Activated naive CD4-positive, alpha-beta T cell treated with anti-CD3 and anti-CD28 coated beads for 36 hours (primary cell): ENCODE measurements at places on chromosomes 5 and 9.

DNA sequence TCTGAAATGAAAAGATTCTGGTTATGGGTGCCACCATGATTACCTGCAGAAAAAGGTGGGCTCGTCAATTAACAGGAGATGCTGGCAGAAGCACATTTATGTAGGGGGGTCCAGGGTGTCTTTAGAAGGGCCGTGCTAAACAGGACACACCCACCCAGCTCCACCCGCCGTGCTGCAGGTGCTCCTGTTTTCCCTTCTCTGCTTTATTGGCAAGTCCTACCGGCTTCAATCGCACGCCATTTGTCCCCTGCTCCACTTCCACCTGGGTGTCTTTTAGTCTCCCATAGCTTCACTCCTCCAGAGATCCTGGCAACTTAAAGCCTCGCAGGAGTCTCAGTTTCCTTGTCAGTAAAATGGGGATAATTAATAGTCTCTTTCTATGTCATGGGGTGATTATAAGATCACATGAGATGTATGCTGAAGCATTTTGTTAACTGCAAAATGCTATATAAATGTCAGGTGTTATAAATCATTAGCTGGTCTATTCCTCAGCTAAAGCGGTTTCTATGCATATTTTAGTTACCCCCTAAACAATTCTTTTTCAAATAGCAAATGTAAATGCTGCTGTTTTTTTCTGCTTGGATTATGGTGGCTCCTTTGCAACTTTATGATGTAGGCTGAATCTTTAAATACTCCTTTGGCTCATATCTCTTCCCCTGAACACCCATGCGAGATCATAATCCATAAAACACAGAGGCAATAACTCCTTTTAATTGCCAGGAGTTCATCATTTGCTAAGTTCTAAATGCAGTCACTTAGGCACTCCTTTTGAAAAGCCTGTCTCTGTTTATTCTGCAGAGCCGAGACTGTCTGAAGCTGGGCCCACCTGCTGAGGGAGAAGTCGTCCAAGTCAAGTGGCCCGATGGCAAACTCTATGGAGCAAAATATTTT, 406.9 kb downstream of the KDM4C start:
- no peak overlapping the region for H3K27ac ChIP-seq
- no peak for DNase-seq

GRCh38 chr5:17282283-17283120, 65.1 kb downstream of the BASP1 start:
- H3K36me3 ChIP-seq = no peaks in the 10 kb centered on the region
- H3K27me3 ChIP-seq = no peaks in the 10 kb centered on the region
- peaks cover 6% of the 10 kb centered on the region for H3K4me1 ChIP-seq
- peak; percentile 10 for DNase-seq
- H3K4me3 ChIP-seq = no peak overlapping the region
- H3K27ac ChIP-seq = no peak overlapping the region

DNA sequence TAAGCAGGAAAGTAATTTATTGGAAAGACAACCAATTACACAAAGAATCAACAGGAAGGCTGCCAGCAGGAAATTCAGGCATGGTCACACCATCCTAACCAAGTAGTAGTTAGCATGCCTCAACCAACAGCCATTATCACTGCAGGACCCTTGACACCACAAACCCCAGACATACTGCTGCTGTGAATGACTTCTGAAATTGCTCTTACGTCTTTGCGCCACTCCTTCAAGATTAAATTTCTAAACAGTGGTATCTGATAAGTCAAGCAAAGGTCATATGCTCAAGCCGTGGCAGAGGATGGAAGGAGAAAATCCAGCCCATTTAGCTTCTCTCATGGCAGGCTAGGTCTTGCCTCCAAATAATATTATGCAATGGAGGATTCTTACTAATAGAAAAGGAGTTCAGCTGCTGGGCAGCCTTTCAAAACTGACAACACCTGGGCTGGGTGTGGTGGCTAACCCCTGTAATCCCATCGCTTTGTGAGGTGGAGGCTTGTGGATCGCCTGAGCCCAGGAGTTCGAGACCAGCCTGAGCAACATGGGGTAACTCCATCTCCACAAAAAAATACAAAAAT, 5.0 kb upstream of the PTGER4 start:
- H3K27me3 ChIP-seq = no peaks in the 10 kb centered on the region
- no peak overlapping the region for H3K4me3 ChIP-seq
- peaks cover 82% of the 10 kb centered on the region for H3K4me1 ChIP-seq
- no peak overlapping the region for H3K27ac ChIP-seq
- no peak for DNase-seq
- H3K36me3 ChIP-seq = peaks cover 1% of the 10 kb centered on the region

- H3K4me3 ChIP-seq = no peak overlapping the region
- no peak for DNase-seq
Measured at GRCh38 chr5:114223866-114224265, 138.0 kb upstream of the KCNN2 start.

GRCh38 chr9:91953718-91954117, 3.7 kb upstream of the ROR2 start:
- H3K27me3 ChIP-seq = peaks cover 40% of the 10 kb centered on the region
- H3K27ac ChIP-seq = no peak overlapping the region
- no peaks in the 10 kb centered on the region for H3K36me3 ChIP-seq
- peaks cover 4% of the 10 kb centered on the region for H3K4me1 ChIP-seq

- peaks cover 16% of the 10 kb centered on the region for H3K36me3 ChIP-seq
- peak overlapping the region; percentile 99 for H3K27ac ChIP-seq
- peaks cover 66% of the 10 kb centered on the region for H3K4me1 ChIP-seq
- no peaks in the 10 kb centered on the region for H3K27me3 ChIP-seq
- peak overlapping the region; percentile 90 for H3K4me3 ChIP-seq
Measured at GRCh38 chr5:132411304-132412013, 41.9 kb downstream of the SLC22A5 start.

DNA sequence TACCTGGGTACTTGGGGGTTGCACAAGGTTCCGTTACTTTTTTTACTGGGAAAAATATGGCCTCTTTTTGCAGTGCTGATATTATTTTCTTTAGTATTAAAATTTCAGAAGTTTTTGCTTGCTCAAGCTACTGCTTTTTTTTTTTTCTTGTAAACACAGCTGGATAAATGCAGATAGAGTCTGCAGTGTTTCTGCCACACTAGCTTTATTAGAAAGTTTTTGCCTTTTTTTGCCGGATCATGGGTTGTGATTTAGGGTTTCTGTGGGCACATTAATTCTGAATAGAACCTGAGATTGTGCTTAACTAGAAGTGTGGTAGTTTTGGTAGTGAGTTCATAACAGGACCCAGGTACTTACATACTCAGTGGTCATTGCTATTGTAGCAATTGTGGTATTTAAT, 19.9 kb downstream of the KIAA1958 start:
- H3K27me3 ChIP-seq = no peaks in the 10 kb centered on the region
- H3K4me3 ChIP-seq = no peak overlapping the region
- no peak for DNase-seq
- H3K27ac ChIP-seq = no peak overlapping the region

DNA sequence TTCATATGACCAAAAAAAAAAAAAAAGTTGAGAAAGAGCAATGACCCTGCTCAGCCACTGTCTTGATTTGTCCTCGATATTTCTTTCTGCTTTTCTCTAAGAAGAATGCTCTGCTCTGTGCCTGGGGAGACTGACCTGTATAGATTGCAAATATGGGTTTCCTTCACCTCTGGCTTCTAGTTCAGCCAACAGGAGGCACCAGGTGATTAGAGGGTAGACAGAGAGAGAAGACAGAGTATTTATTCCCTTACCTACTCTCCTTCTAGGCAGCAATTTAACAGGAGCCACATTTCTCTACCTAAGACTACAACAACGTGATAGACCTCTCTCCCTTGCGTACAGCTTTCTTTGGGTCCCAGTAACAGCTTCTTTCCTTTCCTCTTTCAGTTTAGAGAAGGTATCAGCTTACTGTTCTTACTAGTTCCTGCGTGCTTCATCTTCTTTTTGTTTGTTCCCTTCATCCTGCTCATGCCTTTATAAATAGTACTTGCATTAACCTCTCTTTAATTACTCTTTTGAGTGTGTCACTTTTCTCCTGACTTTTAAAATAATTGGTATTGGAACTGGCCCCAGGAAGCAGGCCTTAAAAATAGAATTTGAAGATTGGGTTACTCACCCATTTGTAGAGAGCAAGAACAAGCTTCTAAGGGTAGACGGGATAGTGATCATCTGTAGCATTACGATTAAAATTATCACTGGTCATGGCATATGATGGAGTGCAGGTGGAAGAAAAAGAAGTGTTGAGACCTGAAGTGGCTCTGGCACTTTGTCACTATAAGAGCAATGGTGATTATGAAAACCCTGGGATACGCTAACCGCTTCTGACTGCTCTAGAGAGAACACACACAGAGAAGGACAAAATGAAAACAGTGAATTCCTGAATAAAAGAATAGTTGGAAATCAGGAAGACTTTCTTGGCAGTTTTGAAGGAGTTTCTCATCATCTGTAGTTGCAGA, 161.2 kb upstream of the FSTL4 start:
- no peaks in the 10 kb centered on the region for H3K36me3 ChIP-seq
- no peak overlapping the region for H3K27ac ChIP-seq
- DNase-seq = no peak
- no peak overlapping the region for H3K4me3 ChIP-seq
- H3K4me1 ChIP-seq = no peaks in the 10 kb centered on the region

DNA sequence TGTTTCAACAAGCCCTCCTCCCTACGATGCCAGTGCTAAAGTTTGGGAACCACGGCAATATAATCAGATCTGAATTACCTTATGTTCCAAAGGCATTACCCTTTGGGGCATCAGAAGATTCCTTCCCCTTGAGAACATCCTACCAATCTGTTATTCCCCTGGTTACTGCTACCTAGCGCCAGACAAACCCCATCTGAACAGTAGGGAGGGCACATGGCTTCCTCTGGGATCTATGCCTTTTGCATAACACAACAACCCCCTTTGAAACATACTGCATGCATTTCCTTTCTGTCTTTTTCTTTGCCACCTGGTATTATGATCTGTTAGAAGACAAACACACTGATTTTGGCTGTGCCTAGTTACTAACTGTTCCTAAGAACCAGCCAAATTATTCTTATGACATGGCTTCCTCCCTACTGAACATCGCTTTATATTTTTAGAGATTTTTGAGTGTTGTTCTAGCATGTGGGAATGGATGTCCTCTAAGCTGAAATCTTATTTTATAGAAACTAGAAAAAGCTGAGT, 103.9 kb upstream of the DAPK1 start:
- no peak overlapping the region for H3K4me3 ChIP-seq
- DNase-seq = no peak
- peaks cover 19% of the 10 kb centered on the region for H3K27me3 ChIP-seq
- no peak overlapping the region for H3K27ac ChIP-seq
- H3K4me1 ChIP-seq = no peaks in the 10 kb centered on the region
